ENCODE measurements at places on chromosomes 7 and 10.

- no peak for DNase-seq
Observed at GRCh38 chr10:62728479-62728878, 76.0 kb upstream of the ADO start.

GRCh38 chr10:89640241-89640640 lies 4.8 kb downstream of the PANK1 start:
- DNase-seq: no peak

GRCh38 chr7:68485253-68485917 lies 1112.9 kb upstream of the AUTS2 start:
- no peak for DNase-seq

DNA sequence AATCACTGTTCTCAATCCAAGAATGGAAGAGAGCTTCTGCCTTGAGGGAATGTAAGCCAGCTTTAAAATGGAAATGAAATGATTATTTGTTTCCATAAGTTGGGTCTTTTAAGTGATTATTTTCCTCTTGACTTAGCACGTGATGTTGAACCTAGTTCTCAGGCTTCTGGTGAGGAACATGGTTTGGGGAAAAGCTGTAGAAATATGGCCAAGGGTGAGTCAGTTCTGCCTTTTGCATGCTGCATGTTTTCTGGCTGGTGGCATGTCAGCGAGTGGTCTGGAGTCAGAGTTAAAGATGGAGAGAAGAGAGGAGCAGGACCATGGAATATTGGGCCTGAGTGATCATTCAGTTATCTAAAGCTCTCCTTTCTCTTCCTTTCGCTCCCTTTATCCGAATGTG lies 54.0 kb downstream of the DNAH11 start:
- no peak for DNase-seq

DNA sequence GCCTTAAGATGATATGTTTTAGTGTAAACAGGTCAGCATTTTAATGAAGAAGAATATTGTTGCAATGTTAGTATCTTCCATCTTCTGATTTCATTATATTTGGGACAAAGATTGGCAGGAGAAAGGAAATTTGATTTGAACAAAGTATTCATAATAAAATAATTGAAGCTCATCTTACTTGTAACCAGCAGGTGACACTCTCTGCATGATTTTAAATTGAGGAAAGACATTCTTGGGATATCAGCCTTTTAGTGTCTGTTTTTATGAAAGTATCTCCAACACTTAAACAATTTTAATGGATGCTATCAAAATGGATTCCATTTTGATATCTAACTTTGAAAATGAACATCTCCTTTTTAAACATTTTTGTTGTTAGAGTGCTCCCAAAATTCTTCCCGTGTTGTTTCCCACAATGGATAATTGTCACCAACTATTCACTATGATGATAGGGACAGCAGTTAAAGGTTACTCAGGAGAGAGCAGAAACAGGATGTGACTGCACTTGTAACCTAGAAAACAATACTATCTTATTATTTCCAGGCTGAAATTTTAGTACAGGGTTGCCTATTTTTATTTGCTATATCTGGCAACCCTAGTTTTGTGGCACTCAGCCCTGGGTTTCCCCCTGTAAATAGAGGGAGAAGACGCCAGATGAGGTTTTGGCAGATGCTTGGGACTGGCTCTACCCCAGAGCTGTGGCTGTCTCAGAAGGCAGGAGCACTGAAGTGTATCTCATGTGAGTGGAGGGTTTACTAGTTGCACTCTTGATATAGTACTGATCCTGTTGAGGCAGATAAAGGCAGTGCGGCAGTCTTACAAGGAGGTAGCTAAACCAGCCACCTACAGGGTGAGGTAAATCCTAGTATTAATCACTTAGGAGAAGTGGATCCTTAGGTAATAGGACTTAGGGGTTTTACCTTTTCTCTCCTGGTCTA lies 31.0 kb upstream of the ABCB4 start:
- peak; percentile 31 for DNase-seq

DNA sequence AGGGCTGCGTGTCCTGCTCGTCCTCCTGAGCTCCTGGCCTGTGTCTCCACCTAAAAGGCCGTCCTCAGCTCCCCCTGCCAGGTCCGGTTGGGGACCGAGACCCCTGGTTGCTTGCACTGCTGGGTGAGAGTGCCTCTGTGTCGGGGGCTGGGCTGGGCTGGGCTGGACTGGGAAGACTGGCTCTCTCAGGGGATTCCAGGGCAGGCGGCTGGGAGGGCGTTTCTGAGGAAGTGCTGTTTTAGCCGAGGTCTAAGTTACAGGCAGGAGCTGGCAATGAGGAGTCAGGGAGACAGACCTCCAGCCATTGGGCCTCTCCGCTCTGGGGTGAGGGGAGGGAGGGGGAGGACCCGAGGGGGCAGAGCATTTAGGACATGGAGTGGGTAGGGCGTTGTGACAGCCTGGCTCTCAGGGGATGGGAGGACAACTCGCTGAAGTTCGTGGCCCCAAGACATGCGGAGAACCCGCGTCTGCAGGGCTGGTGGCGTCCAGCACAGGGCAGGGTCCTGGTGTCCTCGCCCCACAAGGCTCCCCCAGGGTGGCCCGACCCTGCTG lies 20.9 kb downstream of the FOXK1 start:
- DNase-seq: no peak

GRCh38 chr7:44077681-44078091 lies 4.6 kb downstream of the POLM start:
- no peak for DNase-seq

DNA sequence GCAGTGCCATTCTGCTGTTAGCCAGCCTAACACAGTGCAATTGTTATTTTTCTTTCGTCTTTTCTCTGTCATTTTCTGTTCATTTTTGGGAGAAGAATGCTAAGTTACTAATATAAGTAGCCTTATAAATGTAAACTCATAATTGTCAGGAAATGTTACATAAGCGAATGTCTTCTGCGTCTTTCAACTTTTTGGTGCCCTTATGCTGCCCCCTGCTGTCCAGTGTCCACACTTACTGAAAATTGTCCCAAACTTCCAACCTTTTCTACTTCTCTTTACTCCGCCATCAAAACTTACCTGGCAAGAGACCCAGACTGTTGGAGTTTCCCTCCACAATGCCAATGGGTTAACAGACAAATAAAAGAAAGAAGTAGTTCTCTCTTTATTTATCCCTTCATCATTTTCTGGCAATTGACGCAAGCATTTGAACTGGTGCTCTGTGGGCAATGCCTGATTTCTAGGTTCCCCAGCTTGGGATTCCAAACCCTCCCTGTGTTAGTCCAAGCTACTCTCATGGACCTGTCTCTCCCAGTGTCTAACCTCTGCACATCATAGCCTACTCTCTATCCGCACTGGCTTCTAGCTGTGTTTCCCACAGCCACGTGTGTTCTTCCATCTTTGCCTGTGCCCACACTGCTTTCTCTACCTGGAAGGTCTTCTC lies 21.0 kb upstream of the EPC1 start:
- DNase-seq: peak; percentile 60

GRCh38 chr10:61971003-61971325 lies 69.5 kb downstream of the ARID5B start:
- DNase-seq: no peak

All from natural killer cell (primary cell).